CD4-positive, alpha-beta T cell treated with Interleukin-6 at 100 ng/mL for 8 hours (primary cell): ENCODE measurements at places on chromosomes 3 and 15.

DNA sequence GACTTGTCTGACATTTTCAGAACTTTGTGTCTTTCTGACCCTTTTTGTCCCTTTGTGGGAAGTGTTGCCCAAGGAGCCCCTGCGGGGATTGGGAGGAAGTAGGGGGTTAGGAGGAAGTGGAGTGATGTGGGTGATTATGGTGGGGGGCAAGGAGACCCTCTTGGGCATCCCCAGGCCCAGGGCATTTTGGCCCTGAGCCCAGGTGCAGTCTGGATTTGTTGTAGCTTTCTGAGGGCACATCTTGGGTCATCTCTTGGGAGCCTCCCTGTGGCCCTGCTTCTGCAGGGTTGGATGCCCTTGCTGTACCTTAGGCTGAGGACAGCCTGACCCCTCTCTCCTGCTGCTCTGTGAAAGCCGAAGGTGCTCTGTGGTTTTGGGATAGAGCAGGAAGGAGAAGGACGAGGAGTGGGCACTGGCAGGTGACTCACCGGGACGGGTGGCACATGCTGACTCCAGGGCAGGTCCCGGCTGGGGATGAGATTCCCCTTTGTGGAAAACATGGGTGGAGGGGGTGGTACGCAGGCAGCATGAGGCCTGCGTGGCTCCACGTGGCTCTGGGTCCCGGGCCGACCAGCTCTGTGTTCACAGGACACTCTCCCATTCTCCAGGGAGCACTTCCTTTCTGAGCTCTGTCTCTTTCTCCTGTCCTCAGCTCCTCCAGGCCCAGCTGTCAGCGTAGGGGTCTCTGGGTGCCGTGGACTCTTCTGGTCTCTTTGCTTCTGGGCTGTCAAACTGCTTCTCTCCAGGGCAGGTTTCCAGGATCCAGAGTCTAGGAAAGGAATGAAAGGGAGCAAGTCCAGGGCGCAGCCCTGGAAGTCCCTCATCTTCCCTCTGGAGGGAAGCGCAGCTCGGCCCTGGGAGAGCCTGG lies 11.8 kb downstream of the CD276 start:
- no peak for DNase-seq

GRCh38 chr15:69398491-69398891 lies 15.7 kb upstream of the KIF23 start:
- no peak for DNase-seq

DNA sequence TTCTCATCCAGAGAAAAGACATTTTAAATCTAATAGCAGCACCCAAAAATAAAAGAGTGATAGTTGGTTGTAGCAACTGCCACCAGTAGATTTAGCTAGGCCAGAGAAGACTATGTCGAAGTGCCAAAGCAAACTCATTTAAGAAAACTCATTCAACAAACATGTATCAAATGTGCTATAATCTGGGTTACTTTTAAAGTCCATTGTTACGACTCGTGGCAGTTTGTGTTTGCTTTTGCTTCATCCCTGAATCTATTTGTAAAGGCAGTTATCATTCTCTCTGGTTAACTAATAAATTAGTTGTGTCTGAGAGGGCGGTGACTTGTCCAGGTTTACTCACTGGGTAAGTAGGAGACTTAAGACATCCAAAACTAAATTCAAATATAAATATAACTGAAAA lies 159.4 kb downstream of the ZIC4 start:
- DNase-seq: no peak

DNA sequence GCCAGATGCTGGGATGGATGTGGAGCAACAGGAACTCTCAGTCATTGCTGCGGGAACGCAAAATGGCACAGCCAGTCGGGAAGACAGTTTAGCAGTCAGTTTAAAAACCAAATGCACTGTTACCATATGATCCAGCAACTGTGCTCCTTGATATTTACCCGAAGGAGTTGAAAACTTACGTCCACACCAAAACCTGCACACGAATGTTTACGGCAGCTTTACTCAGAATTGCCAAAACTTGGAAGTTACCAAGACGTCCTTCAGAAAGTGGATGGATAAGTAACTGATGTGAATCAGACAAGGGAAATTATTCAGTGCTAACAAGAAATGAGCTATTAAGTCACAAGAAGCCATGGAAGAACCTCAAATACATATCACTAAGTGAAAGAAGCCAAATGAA lies 36.1 kb upstream of the SLC41A3 start:
- DNase-seq: no peak

- no peak for DNase-seq
These were observed 119.6 kb upstream of the ATP10A start for GRCh38 chr15:25982736-25983135.

- peak; percentile 3 for DNase-seq
These were observed 145.5 kb upstream of the UMPS start for GRCh38 chr3:124584552-124585391.

DNA sequence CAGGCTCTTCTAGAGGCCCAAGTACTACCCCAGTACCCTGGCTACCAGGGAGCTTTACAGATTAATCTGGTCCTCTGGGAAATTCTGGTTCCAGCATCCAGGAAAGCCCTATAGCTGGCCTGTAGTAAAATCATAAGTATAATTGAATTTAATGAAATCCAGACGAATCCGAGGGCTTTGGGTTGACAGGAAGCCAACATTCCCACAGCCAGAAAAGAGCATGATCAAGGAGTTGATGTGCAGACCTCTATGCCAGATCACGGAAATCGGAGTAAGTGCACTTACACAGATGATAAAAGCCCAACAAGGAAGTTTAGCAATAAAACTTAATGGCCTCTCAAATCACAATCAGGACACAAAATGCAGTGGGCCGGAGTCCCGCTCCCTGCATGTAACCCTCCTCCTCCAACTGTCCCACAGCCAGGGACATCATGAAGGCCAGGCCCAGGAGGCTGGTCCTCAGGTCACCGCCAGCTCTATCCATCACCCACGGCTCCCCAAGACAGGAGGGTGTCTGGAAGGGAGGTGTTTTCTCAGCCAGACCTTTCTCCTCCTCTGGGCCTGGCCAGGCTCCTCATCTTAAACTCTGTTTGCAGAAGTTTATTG lies 62.8 kb upstream of the SEC22A start:
- no peak for DNase-seq

DNA sequence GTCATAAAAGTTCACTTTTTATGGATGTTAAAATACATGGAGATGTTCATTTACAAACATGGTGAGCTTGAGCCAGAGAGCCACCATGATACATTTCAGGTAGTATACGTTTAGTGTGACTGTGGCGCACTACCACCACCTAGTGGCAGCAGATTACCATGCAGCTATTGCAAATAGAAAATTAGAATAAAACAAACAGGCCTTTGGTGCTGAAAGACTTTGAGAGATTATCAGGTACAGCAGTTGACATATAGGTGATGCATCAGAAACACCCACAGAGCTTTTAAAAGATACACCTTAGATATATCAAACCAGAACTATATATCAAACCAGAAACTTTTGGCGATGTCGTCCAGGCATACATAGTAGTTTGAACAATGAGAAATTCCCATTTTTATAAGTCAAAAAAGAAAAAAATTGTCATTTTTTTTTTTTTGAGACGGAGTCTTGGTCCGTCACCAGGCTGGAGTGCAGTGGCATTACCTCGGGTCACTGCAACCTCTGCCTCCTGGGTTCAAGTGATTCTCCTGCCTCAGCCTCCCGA lies 42.0 kb upstream of the ICE2 start:
- DNase-seq: peak; percentile 71

DNA sequence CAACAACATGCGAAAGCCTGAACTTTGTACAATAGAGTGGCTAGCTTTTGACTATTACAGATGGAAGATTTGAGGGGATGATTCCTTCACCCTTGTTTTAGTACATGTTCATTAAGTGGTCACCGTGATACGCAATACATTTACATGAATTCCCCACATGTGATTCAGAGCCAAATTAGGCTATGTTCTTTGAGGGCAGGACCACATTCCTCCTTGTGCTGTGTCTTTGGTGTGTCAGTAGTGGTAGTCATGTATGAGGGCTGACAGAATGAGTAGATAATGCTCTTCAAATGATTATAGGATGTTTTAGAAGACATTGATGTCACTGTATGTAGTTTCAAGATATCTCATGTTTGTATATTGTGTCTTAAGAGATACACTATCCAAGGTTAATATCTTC lies 12.1 kb downstream of the PTPRG start:
- DNase-seq: no peak

DNA sequence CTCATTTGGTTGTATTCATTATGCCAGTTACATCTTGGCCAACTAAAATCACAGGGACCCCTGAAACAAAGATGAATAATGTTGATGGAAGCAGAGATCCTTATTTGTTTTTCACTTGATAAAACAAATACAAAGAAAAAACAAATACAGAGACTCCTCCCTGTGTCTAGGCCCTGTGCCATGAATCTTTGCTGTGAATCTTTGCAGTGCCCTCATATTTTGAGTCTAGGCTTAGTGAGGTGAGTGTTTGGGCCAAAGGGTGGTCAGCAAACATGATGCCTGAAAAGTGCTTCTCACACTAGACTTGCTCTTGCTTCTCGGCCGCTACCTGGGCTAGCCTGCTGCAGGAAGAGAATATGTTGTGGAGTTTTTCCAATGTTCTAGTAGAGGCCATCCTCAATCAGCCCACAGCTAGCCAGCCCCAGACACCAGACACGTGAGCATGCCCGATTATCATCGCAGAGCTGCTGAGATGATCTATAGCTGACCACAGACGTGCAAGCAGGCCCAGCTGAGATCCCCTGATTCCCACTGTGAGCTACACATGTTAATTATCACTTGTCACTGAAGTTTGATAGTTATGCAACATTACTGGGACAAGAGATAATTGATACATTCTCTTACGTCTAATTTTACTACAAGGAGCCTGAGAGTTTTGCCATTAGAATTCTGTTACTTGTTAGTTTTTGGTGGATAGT lies 191.4 kb downstream of the THRB start:
- no peak for DNase-seq

DNA sequence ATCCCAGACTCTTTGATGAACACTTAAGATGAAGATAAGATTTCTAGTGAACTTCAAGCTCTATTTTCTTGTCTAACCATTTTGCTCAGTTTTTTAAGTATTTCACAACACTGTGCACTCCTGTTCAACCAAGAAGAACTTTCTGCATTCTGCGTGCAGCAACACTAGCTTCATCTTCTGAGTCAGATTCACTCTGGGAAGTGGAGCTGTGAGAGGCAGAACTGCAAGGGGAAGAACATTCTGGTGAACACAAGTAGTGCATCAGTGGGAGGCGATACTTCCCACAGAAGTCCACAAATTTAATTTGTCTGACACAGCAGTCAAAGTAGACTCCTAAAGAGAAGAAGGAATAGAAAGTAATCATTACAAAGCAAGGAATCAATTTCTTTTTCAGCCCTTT lies 18.1 kb downstream of the LRRC58 start:
- no peak for DNase-seq

- DNase-seq: no peak
These were observed 8.4 kb upstream of the CCDC54 start for GRCh38 chr3:107368654-107369398.

- no peak for DNase-seq
These were observed 14.2 kb downstream of the BAHD1 start for GRCh38 chr15:40454904-40455391.

GRCh38 chr15:101505610-101506337 lies 16.3 kb upstream of the PCSK6 start:
- DNase-seq: no peak

DNA sequence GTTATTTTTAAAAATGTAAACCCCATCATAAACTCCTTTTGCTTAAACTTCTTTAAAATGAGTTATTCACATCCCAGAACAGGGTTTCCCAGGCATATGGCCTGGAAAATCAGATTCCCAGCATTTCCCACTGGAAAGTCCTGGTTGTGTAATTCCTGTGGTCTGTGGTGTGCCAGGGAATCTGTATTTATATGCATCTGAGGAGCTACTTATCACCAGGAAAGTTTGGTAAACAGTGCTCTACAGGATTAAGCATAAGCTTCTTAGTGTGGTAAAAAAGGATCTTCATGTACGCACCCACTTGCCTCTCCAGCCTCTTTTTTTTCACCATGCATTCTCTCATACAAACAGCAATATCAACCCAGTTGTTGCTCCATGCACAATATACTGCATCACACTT lies 28.2 kb downstream of the MEIS2 start:
- no peak for DNase-seq

GRCh38 chr15:84822653-84823281 lies 5.6 kb downstream of the ALPK3 start:
- no peak for DNase-seq

GRCh38 chr3:63386568-63386967 lies 108.5 kb downstream of the SYNPR start:
- DNase-seq: no peak

- no peak for DNase-seq
These were observed 27.6 kb downstream of the SPTBN5 start for GRCh38 chr15:41866263-41866703.

- DNase-seq: no peak
These were observed 352.6 kb downstream of the OCA2 start for GRCh38 chr15:27746401-27746955.

GRCh38 chr3:8734908-8735307 lies 1.3 kb downstream of the CAV3 start:
- DNase-seq: no peak

DNA sequence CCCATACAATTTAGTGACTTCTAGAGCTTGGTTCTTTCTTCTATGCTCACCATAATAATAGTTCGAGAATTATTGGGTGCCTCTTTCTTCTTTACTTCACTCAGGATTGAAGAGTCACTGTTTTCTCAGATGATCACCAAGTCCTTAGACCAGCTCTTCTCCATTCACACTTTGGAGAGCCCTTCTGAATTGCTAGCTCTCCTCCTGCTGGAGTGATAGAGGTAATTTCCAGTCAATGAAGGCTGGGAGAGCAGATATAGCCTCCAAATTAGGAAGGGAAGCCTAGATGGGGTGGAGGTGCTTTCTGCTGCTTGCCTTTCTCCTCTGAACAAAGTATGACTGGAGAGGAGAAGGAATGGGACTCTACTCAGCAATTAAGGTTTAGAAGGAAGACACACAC lies 10.7 kb upstream of the BBX start:
- no peak for DNase-seq

DNA sequence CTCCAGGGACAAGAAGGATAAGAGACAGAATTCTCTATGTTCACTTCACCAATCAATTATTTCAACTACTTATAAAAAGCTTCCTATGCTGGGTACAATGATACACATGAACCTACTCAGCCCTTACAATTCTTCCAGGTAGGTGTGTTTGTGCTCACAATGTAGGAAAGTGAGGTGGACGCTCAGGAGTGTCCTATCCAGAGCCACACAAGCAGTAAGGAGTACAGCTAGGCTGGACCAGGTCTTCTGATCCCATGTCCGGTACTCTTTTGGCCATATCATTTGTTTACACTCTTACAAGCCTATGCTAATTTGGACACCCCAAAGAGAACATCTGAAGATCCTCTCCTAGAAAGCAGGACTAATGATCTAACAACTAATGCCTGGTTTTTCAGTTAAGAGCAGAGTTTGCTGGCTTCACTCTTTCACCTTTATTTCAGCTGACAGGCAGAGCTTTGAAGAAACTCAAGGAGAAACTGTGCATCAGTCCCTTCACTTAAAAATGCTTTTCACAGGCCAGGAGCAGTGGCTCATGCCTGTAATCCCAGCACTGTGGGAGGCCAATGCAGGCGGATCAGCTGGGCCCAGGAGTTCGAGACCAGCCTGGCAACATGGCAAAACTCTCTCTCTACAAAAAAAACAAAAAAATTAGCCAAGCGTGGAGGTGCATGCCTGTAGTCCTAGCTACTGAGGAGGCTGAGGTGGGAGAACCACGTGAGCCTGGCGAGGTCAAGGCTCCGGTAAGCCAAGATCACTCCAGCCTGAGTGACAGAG lies 27.5 kb downstream of the IGF2BP2 start:
- DNase-seq: no peak

GRCh38 chr15:74762791-74763150 lies 14.1 kb downstream of the CYP1A2 start:
- no peak for DNase-seq

GRCh38 chr3:101635345-101635744 lies 41.6 kb downstream of the ZBTB11 start:
- no peak for DNase-seq
